K562 (cell line): ENCODE measurements at places on chromosomes 6 and 20.

DNA sequence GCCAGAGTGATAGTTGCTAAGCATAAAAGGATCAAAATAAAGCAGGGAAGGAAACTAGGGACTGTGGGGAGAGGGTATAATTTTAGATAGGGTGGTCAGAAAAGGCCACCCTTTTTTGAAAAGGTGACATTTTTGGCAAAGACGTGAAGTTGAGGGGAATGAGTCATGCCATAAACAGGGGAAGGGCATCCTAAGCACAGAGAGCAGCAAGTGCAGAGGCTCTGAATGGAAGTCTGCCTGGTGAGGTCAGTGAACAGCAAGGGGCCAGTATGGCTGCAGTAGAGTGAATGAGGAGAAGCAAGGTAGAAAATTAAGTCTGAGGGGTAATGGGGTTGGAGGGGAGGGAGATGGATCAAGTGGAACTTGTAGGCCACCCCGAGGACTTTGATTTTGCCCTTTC lies 2.4 kb downstream of the KLC4 start:
- no peak for DNase-seq

- DNase-seq = no peak
Observed at GRCh38 chr6:68326762-68327161, 308.3 kb upstream of the ADGRB3 start.

DNA sequence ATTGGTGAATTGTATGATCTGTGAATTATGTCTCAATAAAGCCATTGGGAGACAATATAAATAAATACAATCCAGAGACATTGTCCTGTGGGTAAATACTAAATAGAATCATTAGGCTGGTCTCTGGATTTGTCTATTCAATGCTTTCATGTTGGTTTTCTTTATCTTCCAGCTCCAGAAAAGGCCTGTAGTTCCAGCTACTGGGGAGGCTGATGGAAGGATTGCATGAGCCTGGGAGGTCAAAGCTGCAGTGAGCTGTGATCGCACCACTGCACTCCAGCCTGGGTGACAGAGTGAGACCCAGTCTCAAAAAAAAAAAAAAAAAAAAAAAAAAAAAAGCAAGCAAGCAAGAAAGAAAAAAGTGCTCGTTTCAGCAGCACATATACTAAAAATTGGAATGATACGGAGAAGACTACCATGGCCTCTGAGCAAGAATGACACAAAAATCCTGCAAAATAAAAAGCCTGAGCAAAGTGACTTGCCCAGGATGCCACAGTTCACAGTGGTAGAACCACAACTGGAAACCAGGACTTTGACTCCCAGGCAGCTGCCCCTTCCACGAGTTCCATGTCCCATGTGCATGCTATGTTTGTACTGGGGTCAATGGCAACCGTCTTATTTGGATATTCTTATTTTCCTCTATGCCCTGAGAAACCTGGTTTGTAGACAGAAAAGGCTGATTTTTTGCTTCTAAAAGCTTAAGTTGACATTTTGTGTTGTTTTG lies 33.6 kb upstream of the GMPR start:
- no peak for DNase-seq

- peak; percentile 80 for DNase-seq
Observed at GRCh38 chr6:70884074-70884983, 72.5 kb downstream of the B3GAT2 start.

- DNase-seq = peak; percentile 73
Observed at GRCh38 chr6:3848925-3849605, at the start of gene FAM50B. TSS of gene FAM50B (plus strand) at chr6:3849373. CDS start at chr6:3849812, 439 bp downstream.

DNA sequence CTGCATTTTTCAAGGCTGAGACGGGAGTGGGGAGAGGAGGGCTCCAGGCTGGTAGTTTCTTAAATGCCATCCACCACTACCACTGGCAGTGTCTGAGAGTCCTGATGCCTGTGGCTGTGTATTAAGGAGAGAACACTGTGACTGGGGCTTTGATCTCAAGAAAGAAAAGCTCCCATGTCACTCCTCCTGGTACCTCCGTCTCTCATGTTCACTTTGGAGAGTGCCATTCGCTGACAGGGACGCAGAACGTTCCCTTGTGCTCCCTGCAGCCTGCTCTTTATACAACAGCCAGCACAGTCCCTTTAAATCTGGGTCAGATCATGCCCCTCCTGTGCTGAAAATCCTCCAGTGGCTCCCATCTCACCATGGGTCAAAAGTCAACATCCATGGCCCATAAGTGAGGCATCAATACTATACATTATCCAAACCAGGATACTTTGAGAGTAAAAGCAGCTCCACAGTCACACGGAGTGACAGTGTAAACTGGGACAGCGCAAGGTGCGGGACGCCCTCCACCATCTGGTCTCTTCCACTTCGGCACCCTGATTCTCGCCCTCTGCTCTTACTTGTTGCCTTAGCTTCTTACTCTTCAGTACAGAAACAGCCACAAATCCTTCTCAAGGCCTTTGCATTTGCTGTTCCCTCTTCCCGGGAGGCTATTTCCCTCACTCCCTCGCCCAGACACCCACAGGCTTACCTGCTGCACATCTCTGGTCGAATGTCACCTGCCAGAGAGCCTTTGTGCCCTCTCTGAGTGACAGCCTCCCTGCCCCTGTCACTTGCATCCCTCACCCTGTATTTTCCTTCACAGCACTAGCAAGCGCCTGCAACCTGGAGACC lies 20.0 kb downstream of the PDYN start:
- DNase-seq = no peak

DNA sequence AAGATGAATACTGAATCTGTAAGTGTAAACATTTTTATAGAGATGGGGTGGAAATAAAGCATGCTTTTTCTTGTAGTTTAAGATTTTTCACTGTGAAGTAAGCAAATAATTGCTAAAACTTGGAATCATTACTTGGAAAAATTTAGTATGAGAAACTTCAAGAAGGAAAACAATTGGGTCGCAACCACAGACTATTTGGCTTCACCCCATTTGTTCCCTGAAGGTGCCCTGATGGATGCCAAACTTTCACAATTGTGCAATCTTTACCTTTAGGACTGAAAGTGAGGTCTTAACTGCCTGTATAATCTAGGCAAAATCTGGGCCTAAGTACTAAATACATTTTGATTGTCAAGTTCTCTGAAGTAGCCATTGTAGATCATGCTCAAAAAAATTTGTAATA lies 330.1 kb downstream of the HDGFL1 start:
- no peak for DNase-seq

- no peak for DNase-seq
Observed at GRCh38 chr6:53598265-53598907, 53.5 kb upstream of the GCLC start.

DNA sequence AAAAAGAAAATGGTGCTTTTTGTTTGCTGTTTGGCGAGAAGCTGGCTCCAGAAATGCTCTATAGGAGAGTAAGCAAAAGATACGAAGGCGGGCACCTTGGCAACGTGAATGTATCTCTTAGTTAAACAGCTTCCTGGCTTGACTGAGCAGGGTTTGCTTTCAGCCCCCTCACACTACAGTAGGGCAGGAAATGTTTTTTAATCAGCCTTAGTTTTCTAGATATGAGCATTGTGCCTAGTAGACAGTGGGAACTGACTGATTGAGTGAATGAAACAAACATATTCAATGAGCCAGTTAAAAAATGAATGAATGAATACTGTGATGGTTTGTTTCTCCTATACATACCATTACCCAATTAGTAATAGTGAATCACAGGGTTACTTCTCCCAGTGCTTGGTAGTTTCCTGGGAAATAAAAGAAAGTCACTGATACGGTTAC lies 19.9 kb downstream of the CAP2 start:
- DNase-seq = no peak

DNA sequence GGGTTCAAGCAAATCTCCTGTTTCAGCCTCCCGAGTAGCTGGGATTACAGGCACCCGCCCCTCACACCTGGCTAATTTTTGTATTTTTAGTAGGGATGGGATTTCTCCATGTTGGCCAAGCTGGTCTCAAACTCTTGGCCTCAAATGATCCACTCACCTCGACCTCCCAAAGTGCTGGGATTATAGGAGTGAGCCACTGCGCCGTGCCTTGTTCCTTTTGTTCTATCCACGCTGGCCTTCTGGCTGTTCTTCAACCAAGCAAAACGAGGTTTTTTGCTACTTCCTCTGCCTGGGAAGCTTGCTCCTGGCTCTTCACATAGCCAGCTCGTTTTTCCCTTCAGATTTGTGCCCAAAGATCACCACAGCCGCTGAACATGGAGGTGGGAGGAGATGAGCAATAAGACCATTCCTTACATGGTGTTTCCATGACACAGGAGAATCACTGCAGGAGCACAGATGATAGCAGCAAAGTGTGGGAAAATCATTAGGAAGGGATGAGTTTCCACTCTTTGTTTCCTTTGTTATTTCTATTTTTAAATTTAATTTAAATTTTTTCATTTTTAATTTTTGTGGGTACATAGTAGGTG lies 201.0 kb upstream of the ZNF217 start:
- no peak for DNase-seq

GRCh38 chr6:122660296-122660695 lies 50.1 kb downstream of the PKIB start:
- no peak for DNase-seq

DNA sequence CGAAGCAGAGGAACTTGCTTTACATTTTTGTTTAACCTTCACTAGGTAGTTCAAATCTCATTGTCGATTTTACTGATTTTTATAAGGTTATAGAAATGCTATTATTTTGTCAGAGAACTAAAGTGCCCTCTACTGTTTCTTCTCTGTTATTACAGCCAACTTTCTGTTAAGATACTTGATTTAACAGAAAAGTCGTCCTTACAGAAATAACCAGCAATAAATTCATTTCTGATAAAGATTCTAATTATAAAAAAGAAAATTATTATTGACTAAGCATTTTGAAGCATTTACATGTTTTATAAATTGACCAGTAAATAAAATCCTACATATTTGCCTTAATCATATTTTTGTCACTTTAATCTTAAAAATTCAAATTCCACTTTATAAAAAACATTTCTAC lies 60.8 kb downstream of the OGFRL1 start:
- DNase-seq = no peak

DNA sequence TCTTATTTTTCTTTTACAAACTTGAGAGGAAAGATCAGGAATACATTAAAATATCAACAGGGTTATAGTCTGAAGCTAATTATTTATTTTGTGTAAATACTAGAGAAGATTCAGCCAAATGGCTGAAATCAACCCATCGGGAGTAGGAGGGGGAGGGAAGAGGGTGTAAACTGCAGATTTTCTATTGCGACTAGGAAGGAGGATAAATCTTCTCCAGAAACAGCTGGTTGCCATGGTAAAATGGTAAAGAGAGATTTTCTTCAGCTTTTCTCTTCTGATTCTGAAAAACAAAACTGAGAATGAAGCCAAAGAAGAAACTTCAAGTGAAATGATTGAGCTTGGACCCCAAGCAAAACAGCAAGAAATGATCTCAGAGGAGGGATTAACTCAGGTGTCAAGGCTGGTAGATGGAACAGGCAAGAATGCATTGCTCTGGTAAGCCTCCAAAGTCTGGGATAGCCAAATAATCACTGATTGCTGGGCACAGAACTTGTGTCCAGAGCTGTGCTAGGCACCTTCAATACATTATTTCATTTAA lies 193.5 kb upstream of the SPTLC3 start:
- DNase-seq = no peak

GRCh38 chr20:51536116-51537069 lies 6.1 kb downstream of the NFATC2 start:
- no peak for DNase-seq

DNA sequence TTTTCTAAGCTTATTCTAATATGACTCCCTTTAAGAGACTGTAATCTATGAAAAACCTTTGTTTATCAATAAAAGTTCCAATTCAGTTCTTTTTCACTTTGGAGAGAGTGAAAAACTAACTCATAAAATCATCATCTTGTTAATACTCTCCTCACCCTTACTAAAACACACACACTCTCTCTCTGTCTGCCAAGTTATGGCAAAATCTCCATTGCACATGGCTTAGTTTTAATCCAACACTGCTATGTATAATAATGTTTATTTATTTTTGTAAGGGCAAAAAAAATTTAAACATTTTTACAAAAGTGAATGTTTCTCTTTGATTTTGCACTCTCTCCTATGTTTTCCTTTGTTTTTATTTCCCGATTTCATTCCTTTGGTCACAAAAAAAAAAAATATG lies 253.2 kb downstream of the BMP7 start:
- no peak for DNase-seq

GRCh38 chr6:149960488-149960887 lies 3.3 kb upstream of the ULBP1 start:
- DNase-seq = no peak

GRCh38 chr6:108277831-108278230 lies 17.0 kb upstream of the SNX3 start:
- no peak for DNase-seq

GRCh38 chr20:25470045-25470444 lies 62.6 kb downstream of the GINS1 start:
- DNase-seq = peak; percentile 70

DNA sequence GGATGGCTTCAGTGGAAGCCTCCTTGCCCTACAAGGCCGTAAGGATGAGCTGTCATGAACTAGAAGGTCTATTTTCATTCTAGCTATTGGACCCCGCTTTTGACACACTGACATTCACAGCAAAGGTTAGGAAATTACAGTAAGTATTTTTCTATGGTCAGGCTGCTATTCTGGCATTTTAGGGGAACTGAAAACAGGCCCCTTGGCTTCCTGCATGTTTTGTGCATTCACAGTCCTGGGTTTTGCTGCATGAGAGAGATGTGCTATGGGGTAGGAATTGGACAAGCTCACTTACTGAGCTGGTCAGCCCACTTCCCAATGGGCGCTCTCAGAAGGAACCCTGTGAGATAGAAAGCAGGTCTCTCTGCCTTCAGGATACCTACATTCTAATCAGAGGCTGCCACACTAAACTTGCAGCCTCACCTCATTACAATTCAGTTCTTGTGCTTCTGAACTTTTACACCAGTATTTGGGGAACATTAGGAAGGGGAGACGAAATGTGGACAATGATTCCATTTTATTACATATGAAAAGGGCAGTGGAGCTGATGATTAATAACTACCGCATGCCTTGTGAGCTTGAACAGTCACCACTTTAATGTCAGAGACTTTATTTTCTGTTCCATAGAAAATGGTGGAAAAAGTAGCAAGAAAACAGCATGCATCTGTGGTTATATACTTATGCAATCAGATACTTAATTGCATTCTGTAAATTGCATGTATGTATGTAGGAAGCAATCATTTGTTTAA lies 86.6 kb upstream of the TAB2 start:
- DNase-seq = no peak

- no peak for DNase-seq
Observed at GRCh38 chr20:41468994-41469600, 102.5 kb upstream of the EMILIN3 start.
